ENCODE measurements at places on chromosomes 5 and 9.

DNA sequence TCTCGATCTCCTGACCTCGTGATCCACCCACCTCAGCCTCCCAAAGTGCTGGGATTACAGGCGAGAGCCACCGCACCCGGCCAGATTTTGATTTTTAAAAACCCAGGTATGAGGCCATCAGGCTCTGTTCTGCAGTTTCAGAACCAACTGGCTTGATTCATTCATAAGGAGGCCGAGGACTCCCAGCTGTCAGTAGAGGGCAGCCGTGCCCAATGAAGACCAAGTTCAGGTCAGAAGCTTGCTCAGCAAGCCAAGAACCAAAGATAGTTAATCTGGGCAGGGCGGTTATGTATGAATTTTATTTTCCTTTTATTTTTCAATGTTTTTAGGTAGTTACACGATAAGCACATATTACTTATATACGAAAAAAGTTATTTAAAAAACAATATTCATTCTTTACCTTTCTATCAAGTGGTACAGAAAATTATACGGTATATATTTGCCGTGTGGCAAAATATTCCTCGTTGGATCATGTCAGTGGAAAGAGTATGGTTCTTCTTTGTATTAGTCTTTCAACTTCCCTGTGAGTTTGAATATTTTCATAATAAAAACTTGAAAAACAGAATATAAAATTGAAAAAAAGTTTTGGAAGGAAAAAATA is 18.0 kb downstream of the MGAT1 start:
- DNase-seq: peak; percentile 44

DNA sequence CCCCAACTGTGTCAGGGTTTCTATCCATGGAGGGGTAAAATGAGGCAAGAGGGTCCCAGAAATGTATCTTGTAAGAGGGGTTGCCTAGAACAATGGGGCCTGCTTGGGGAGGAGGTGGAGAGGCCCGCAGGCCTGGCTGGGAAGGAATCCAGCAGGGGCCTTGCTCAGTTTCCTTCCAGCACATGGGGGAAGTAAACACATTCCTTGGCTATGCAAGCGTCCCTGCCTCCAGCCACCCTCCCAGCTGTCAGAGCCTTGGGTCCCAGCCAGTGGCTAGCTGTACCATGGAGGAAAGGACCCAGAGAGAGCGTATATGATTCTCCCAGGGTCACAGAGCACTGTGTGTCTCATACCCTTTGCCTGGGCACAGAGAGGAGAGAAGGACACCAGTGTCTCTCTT is 71.1 kb upstream of the IL17B start:
- DNase-seq: no peak

DNA sequence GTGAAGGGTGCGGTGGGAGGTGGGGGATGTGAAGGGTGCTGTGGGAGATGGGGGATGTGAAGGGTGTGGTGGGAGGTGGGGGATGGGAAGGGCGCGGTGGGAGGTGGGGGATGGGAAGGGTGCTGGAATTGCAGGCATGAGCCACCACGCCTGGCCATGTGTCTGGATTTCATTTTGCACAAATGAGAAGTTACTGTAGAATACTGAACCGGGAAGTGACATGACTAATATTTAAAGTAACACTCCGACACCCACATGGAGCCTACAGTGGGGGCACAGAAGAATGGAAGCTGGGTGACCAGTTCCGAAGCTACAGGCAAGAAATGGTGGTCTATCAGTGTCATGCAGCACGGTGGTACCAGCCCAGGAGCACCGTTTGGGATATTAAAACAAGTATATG is 69.9 kb upstream of the SPTLC1 start:
- DNase-seq: no peak

DNA sequence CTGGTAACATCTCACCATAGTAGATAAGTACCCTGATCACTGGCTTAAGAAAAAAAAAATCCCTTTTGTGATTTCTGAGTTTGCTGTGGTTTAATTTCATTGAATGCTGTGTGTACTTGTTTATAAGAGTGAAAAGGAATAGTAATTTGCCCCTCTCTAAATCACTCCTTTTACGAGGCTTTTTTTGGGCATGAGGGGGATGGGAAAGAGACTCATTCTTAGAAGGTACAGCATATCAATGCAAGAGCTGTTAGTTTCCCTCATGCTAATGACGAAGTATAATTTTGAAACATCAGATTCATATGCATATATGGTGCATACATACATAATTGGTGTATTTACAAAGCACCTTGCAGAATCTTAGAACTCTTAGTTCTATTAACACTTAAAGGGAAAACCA is 2.4 kb upstream of the SLC44A1 start:
- no peak for DNase-seq

- DNase-seq: no peak
These were observed 87.4 kb downstream of the APBA1 start for GRCh38 chr9:69584759-69585158.

DNA sequence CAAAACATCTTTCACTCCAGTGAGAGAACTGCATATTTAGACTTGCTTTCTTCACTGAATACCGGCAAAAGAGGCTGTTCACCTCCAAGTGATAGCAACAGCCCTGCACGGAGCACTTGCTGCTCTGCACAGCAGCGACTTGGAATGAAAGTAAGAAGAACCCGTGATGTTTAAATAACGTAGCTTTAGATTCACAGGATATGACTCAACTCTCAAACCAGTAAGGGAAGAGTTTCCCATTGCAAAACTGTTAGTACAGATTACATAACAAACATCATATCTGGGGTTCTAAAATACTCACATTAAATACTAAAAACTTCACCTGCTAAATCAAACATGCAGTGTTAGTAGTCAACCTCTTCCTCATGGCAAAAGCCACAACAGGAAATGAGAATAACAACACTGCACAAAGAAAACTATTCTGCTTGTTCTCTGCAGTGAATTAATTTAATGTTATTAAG is 203.4 kb downstream of the MCTP1 start:
- DNase-seq: peak; percentile 83

DNA sequence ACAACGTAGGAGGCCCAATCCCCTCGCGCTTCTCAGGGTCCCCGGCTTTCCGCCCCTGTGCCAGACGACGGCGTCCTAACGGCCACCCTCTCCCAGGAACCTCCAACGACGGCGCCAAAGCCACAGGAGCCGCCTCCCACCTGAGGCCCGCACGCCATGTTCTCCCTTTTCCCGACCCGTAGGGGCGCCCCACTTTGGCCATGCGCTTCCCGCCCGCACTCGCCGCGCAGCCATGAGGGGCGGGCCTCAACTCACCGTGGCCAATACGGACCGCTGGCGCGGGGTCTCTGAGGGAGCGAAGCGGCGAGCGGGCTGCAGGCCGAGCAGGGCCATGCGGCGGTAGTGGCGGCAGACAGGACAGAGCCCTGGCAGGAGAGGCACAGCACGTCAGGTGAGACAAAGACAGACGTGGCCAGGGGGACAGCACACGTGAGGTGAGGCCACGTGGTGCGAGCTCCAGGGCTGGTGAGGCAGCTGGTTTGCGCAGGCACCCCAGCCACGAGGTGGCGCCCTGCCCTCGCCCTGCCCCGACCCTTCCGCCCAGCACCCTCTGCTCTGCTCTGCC is 1005.5 kb upstream of the PTPRD start:
- DNase-seq: no peak

GRCh38 chr9:123072407-123072995 is 39.0 kb downstream of the GPR21 start:
- no peak for DNase-seq

- no peak for DNase-seq
These were observed 90.7 kb downstream of the PPARGC1B start for GRCh38 chr5:149820536-149821510.

DNA sequence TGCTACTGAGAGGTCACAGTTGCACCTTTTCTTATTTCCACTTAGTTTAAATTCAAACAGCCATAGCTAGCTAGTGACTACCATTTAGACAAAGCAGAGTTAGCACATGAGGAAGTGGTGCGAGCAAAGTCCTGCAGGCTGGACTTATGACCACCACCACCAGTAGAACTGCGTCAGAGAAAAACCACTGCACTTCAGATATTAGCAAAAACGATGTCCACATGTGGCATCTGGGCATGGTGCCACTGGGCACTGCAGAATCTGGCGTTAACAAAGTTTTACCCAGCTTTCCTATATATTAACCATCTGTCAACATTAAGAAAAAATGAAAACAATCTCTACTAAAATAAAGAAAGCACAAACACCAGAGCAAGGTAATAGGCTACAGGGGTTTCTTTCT is 80.1 kb downstream of the SPTLC1 start:
- no peak for DNase-seq

DNA sequence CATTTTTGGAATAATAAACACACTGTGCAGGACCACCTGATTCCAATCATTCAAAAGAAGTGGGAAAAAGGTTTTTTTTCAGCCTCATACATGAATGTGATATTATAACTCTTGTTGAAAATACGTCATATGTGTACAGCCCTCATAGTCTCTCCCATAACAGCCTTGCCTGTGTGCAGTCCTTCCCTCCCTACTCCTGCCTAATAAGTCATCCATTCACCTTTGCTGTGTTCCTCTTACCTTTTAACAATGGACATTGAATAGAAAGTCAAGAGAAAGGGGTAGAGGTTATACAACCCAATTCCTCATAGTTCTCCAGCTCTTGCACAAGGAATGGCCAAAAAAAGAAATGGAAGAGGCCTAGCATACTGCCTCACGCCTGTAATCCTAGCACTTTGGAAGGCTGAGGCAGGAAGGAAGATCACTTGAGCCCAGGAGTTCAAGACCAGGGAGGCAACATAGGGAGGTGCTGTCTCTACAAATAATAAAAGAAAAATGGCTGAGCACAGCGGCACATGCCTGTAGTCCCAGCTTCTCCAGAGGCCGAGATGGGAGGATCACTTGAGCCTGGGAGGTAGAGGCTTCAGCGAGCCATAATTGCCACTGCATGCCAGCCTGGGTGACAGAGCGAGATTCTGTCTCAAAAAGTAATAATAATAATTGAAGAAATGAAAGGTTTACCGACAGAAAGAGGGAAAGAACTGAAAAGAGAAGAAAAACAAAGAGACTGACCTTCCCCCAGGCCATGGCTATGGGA is 356.1 kb upstream of the KIF2A start:
- DNase-seq: no peak

DNA sequence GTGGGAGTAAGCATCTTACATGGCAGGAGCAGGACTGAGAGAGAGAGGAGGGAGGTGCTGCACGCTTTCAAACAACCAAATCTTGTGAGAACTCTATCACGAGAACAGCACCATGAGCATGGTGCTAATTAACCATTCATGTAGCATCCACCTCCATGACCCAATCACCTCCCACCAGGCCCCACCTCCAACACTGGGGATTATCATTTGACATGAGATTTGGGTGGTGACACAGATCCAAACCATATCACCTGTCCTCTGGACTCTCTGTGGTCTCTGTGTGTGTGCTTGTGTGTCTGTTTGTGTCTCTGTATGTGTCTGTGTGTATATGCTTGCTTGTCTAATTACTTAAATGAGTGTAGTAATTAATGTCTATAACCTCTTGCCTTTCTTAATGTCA is 31.1 kb downstream of the SEC61B start:
- no peak for DNase-seq

GRCh38 chr5:99948850-99949249 is 586.3 kb upstream of the FAM174A start:
- DNase-seq: no peak

GRCh38 chr5:178273665-178274541 is 41.3 kb upstream of the PHYKPL start:
- DNase-seq: no peak

DNA sequence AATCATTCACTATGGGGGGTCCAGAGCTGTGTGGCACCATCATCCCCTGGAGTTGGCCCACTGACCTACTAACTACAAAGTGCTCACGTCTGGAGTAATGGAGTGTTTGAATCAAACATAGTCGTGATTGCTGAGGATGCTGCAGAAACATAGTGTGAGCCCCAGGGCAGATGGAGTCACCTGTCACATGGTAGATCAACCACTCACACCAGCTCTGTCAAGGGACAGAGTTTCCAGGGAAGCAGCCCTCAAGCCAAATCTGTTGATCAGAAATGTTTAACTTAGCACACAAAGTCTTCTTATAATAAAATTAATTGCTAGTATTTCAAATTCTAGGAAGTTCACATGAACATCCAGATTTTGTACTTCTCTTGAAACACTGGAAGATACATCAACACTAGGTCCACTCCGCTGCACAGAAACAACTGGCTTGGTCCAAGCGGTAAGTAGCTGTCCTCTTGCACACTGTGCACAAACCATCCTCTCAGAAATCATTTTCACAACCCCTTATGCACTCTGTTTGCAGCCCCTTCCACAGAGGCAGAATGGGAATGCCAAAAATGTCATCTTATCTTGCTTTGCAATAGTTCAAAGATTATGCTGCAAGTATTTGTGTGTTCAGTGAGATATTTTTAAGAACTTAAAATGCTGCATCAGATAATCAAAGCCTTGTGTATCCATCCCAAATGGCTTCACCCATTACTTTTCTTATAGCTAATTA is 191.0 kb downstream of the EPB41L4A start:
- no peak for DNase-seq

- DNase-seq: no peak
These were observed 804.6 kb upstream of the DMAC1 start for GRCh38 chr9:8604201-8604600.

DNA sequence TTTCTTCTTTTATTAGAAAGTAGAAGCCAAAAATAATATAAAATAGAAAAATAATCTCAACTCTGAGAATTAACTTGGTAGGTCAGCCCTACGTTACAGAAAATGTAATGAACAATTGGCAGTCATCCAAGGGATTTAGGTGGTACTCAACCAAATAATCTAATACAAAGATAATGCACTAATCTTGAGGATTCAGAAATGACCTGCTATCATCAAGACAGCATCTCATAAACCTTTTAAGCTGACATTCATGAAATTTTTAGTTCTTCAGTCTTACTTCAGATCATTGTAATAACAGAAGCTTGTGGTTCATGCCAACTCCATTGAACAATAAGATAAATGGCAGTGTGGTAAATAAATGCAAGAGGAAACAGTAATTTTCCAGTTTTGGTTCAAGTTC is 1058.0 kb downstream of the MAT2B start:
- no peak for DNase-seq

DNA sequence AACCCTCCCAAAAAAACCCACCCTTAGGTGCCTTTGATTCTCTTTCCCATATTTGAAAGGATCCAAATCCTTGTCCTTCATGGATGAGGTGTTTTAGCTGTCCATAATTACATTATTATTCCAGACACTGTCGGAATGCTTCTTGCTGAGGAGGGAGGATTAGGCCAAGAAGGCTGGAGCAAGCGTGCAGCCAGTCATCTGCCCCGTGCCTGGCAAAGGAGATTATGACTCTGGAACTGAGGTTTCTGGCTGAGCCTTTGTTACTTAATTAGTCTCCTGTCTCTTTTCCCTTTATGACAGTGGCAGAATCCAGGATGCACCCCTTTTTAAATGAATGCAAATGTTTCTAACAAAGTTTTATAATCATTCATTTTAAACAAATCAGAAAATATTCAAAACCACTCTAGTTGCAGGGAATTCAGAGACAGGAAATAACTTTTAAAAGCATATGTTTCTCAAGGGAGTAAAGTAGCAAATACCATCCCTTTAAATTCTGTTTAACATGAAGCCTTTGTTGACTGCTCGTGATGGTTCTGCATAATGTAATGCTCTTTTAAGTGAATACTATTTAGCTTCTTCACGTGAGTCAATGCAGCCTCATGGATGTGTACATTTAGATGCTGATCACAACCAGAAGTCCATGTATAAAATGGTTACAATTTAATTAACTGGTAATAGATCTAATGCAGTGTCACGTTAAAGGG is 69.8 kb downstream of the GALNT10 start:
- no peak for DNase-seq
